ENCODE measurements at places on chromosomes 16 and 17.

DNA sequence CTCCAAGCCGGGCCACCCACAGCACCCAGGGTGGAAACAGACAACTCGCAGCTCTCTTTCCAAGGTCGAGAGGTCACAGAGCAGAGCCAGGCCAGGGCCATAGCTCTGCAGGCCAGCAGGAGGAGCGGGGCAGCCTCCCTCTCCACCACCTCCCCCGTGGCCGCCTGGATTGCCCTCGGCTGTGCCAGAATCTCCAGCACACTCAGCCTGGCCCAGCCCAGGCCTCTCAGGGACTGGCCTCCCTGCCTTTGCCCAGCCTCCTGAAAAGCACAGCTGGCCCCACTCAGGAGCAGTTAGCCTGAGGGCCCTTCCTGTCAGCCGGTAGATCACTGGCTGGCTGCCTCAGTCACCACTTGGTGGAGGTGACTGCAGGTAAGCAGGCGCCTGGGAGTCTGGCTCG lies 85.8 kb upstream of the SEC14L1 start:
- DNase-seq, result no peak

DNA sequence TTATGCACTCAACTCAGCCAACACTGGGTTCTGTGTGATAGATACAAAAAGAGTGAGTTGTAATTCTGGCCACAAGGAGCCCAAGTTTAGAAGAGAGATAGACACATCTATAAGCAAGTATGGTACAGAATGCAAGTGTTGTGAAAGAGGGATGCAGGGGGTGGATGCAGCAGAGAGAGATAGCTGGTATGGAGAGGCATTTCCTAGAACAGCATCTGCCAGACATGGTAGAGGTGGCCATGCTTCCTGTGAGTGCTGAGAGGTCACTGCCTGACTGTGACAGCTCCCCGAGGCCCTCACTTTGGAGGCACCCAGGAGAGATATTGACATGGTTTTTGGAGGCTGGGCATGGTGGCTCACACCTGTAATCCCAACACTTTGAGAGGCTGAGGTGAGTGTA lies 2.0 kb upstream of the KRTAP16-1 start:
- DNase-seq, result no peak

GRCh38 chr16:2214719-2214968 lies at the start of gene PGP:
TSS of gene PGP (minus strand) at chr16:2214840. CDS start at chr16:2214777, 63 bp downstream.
- no peak for DNase-seq

DNA sequence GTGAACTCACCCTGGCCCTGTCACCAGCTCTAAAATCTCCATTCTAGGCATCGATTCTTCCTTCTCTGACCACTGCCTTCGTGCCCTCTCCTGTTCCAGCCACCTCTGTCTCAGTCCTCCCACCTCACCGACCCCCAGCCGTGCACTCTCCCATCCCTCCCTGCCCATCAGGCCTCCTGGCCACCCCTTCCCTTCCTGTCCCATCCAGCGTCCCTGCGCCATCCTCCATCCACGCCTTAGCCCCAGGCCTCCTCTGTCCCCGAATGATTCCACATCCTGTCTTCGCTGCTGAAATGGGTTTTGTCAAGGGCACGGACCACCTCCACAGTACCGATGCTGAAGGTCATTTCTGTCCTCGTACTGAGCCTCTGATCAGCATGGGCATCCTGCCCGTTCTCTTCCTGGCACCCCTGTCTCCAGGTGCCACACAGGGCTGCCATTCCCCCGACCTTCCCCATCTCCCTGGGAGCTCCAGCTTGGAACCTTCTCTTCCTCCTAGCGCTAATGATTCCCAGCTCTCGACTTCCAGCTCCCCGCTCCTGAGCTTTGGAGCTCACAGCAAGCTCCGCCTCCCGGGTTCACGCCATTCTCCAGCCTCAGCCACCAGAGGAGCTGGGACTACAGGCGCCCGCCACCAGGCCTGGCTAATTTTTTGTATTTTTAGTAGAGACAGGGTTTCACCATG lies 2.6 kb downstream of the TRIM65 start:
- no peak for DNase-seq

GRCh38 chr17:41393826-41394225 lies 3.6 kb downstream of the KRT31 start:
- no peak for DNase-seq

GRCh38 chr17:72829883-72830282 lies 262.6 kb downstream of the SLC39A11 start:
- DNase-seq, result no peak

- DNase-seq, result no peak
These were observed 13.7 kb downstream of the TIMM22 start for GRCh38 chr17:1010586-1010985.

- DNase-seq, result no peak
These were observed 130.8 kb upstream of the CHMP6 start for GRCh38 chr17:80860703-80861417.

GRCh38 chr17:20120836-20121235 lies 111.7 kb downstream of the SPECC1 start:
- no peak for DNase-seq

GRCh38 chr16:67683767-67684166 lies 17.2 kb downstream of the C16orf86 start:
- DNase-seq, result no peak

DNA sequence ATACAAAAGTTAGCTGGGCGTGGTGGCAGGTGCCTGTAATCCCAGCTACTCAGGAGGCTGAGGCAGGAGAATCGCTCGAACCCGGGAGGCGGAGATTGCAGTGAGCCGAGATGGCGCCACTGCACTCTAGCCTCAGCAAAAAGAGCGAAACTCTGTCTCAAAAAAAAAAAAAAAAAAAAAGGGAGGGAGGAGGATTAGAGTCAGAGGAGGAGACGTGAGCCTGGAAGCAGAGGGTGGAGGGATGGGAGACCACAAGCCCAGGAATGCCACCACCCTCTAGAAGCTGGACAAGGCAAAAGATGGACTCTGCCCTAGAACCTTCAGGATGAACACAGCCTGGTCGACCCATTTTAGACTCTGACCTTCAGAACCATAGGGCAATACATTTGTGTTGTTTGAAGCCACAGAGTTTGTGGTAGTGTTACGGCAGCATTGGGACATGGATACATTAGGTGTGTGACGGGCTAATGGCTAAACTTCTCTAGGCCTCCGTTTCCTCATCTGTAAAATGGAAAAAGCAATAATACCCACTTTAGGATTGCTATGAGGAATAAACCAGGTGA lies 2.1 kb upstream of the SMIM22 start:
- DNase-seq, result no peak

GRCh38 chr16:16146380-16147315 lies 76.6 kb downstream of the ABCC6 start:
- no peak for DNase-seq

GRCh38 chr17:2101448-2102257 lies 46.8 kb downstream of the HIC1 start:
- peak; percentile 29 for DNase-seq
